ENCODE measurements at places on chromosomes 16 and 17. TPM values are rescaled to one million over a fixed set of nuclear protein-coding genes. Genes with fewer than 3 reads are reported as not detected.

GRCh38 chr17:60080545-60080944 lies 1.8 kb upstream of the HEATR6 start:
- ATAC-seq: no peak

DNA sequence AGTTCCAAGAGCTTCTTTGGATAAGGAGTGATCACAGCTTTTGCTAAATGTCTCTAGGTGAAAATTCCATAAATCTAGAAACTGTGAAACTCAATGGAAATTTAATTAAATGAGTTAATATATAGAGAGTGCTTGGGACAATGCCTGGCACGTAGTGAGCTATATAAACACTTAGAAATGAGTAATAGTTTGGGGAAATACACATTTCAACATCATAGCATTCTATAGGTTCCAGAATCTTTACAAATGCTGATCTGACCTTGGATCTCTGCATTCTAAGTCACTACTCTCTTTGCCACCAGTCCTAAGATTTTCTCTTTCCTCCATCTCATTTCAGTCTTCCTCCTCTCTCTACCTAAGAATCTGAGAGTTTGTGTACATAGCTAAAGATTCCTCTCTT lies 175.6 kb downstream of the SOX9 start:
- no peak for ATAC-seq

- no peak for ATAC-seq
These were observed 20.9 kb downstream of the SOCS1 start for GRCh38 chr16:11234884-11235702.

GRCh38 chr16:340370-341091 lies 12.0 kb downstream of the AXIN1 start:
- ATAC-seq: no peak

DNA sequence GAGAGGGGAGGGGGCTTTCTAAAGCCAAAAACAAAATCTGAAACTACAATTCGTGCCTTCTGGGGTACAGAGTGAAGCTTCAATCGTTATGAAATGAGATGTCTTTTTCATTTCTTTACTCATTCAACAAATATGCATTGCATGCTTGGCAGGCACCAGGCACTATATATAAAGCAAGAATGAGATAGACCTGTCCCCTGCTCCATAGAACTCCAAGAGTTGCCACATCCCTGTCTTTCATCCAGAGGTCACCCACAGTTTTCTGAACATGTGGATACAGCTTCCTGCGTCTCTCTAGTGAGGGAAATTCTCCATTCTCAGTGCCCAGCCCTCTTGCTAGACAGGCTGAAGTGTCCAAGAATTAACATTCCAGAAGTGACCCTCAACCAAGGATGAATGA lies 343.2 kb upstream of the MAF start:
- no peak for ATAC-seq

DNA sequence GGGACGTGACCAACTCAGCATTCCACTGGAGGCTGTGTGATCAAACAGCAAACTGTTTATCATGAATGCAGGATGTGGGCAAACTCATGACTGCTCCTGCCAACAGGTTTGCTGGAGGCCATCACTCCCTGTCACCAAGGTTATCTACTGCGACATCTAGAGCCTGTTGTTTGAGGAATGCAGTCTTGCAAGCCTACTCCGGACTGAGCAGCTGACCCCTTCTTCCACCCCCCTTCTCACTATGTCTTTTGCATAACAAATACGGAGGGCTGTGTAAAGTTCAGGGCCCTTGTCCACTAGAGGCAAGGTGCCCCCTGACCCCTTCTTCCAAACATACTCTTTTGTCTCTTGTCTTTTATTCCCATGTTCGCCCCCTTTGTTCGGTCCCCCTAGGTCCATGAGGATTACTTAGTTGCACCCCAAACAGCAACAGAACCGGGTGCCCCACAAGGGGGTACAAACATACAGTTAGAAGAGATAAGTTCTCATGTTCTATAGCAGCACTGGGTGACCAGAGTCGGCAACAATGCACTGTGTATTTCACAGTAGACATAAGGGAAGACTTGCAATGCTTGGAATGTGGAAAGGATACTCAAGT lies 28.7 kb downstream of the MEAK7 start:
- ATAC-seq: no peak

DNA sequence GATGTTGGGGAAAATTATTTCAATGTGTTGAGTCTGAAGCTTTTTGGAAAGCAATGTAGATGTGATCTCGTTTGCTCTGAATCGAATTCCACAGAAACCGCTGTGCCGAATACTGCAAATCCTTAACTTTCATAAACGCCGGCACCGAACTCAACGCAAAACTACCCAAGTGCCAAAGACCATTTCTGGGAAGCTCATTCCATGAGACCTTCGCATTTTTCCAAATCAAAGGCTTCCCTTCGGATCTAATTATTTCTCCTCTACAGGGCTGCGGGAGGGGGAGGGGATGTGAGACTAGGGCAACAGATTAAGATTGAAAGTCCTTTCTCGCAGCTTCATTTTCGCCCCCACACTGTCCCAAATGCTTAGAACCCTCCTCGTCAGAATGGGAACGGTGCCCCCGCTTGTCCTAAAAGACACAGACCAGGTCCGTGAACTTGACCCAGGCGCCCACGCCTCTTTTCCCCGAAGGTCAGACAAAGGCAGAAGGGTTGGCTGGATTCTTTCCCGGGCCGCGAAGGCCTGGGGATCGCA lies 4.0 kb downstream of the PRAC1 start:
- ATAC-seq: no peak

DNA sequence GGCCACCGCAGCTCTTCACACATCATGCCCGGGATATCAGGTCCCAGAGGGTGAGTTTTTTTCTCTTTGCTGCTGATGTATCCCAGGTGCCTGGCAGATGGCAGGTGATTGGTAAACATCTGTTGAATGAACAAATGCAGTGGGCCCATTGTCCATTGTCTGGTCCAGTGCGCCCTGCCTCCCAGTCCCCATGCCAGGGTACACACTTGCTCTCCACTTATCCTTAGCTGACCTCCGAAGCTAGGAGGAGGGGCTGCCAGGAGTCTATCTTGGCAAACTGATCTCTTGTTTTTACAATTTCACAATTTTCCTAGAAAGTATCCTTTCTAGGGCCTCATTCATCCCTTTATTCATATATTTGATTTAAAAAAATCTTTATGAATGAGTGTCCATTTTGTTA lies 196.0 kb downstream of the RAB11FIP4 start:
- ATAC-seq: no peak

- ATAC-seq: no peak
These were observed 8.7 kb downstream of the OGFOD1 start for GRCh38 chr16:56460101-56460500.

The HOXB4 gene
- total RNA-seq: 14.9 TPM

The GGT6 gene
- 0.22 TPM for total RNA-seq
